ENCODE measurements at places on chromosomes 13 and 19. TPM values are rescaled to one million over a fixed set of nuclear protein-coding genes. Genes with fewer than 3 reads are reported as not detected.

GRCh38 chr19:55042344-55042678 is 4.2 kb upstream of the GP6 start:
- no peak for DNase-seq

INSR gene
- 74.9 TPM for total RNA-seq

- DNase-seq: no peak
These were observed 4.2 kb downstream of the DYRK1B start for GRCh38 chr19:39829702-39830275.

ZNF460 gene
- 42.2 TPM for total RNA-seq

MBOAT7 gene
- 176 TPM for total RNA-seq

OR10H1 gene
- total RNA-seq: 0.06 TPM

DNA sequence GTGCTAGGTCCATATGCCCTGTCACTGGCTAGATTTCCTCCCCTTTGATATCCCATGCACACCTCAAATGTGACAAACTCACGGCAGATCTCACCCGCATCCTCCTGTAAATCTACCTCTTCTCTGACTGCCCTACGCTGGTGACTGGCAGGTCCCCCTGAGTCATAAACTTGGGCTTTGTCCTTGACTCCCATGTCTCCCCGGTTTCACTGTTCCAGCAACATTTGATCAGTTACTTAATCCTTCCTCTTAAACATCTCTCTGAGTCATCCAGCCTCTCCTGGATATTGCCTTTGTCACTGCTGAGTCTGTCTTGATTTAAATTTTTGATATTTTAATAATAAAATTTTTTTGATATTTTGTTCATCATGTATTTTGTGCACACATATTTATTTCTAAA is 26.5 kb downstream of the FAM216B start:
- DNase-seq: no peak

GRCh38 chr19:47190167-47190727 is 40.8 kb downstream of the BBC3 start:
- peak; percentile 70 for DNase-seq

DNA sequence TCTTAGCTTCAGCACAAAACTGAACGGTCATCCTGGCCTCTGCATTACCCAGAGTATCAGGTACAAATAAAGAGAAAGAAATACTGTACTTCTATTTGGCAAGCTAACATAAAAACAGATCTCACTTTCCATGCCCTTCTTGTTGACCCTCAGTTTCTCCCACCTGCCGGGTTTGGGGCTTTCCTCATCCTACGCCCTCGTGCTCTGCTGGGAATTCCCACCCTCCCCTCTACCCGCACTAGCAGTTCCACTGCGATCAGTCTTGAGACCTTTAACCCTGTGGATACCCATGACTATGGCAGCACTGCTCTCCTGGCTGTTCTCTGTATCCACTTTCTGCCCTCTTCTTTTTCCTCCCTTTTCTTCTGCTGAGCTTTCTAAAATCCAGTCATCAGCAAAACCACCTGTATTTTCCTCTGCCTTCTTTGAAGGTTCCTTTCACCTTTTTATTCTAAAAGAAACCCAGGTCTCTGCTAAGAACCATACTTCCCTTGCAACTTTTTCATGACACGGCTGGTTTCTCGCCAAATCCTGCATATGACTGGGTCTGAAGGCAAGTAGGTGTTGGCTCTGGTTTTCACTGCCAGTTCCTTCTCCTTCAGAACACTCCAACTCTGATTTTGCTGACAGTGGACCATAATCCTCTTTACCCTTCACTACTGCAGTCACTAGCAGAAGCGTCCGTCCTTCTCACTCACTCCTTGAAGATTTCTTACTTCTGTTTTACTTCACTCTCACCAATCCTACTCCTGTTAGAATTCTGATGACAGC is 99.4 kb downstream of the MIPEP start:
- no peak for DNase-seq

ZNF573 gene
- 5.4 TPM for total RNA-seq

KLK14 gene
- total RNA-seq: 0.41 TPM

DNA sequence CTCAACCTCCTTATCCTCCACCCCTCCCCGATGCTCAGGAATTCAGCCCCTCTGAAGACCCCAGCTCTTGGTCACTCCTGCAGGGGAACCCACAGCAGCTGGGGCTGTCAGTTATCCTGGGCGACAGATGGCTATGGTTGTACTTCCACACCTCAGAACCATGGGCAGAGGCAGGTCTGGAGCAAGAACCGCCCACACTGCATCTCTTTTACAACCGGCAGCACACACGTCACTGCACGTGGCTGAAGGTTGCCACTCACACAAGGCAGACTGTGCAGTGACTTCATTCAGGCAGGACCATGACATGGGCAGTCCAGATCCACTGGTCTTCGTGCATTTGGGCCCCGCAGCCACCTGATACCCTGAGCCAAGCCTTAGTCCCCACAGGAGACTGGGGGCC is 21.5 kb upstream of the SDHAF1 start:
- no peak for DNase-seq
